Right renal cortex interstitium (tissue), 3 donors: ENCODE measurements at places on chromosomes 13 and 19.

DNA sequence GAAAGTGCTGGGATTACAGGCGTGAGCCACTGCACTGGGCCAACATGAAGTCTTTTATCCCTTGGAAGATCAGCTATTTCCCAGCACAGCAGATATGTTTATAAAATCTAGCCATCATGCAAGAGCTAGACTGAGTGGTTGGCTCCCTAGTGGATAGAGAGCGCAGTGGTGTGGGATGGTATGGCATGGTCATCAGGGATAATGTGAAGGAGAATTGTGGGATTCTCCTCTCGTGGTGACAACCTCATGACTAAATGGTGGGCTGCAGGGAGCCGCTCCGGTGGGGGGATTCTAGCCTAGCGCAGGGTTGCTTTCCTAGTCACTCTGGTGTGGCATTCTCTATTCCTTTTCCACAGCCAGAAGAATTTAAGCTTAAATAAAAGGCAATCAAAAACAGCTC, 43.3 kb upstream of the GPI start:
- no peak for DNase-seq

DNA sequence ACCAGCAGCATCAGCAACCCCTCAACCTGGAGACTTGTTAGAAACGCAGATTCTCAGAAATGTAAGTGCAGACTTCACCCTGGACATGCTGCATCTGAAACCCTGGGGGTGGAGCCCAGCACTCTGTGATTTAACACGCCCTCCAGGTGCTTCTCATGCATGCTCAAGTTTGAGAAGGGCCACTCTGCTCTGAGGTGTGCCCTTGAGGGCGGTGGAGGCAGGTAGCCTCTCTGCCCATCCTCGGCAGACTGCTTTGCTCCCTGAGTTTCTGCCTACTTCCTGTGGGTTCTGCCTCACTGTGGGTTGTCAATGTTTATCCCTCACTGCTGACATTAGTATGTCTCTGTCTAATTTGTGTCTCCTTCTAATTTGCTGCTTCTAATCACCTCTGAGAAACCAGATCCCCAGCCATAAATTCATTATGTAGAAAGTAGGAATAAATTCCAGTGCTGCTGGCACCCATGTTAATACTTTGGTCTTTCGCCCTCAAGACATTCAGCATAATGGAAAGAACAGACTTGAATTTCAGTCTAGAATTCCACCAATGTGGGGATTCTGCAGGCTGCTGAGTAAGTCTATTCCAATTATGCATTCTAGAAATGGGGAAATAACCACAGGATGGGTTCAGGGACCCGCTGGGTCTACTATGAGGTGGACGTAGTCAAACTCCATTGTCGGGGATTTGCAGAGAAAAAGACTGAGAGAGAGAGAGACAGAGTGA, 51.3 kb upstream of the CYSLTR2 start:
- no peak for DNase-seq

DNA sequence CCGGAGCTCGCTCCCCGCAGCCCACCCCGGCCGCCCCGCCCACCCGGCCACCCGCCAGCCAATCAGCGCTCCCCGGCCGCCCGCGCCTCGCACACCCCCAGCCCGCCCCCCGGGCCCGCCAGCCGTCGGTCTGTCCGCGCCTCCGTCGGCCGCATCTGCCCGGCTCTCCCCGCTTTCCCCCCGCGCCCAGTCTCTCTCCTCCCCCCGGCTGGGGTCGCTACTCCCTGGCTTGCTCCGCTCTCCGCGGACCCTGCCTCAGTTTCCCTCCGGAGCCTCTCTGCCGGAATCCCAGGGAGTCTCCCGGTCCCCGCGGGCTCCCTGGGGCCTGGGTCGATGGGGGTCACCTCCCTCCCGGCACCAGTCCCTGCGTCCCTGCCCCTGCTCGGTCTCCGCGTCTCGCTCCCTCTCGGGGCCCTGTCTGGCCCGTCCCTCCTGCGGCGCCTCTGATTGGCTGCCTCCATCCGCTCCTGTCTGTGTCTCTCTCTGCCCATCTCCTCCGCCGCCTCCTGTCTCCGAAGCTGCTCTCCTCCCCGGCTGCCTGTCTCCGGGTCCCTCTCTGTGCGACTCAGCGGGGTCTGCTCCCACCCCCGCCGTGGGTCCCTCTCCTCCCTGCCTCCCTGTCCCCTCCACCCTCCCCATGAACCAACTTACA, 484 bp downstream of the IL11 start:
- no peak for DNase-seq

- DNase-seq, result no peak
Observed at GRCh38 chr13:50576156-50576555, 267.3 kb downstream of the DLEU7 start.

GRCh38 chr13:108983273-108983672, 353.9 kb downstream of the MYO16 start:
- no peak for DNase-seq
